Progenitor cell of endocrine pancreas (in vitro differentiated cells): ENCODE measurements at places on chromosomes 16 and 17. TPM values are rescaled to one million over a fixed set of nuclear protein-coding genes. Genes with fewer than 3 reads are reported as not detected.

DNA sequence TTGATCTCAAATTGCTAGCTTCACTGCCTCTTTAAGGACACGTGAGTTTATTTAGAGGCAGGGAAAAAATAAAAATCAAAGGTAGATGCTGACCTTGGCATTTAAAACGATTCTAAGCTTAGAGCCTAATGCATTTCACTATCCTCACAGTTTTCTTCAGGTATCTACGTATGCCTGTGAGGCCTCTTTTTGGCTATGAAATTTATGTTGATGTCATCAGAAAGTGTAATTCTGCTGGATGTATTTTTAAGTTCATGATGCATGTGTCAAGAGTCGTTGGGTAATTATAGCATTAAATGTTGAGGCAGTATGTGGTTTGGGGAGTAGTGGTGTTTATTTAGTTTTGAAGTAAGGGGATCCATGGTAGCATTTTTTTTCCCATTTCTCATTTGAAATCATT, 4.2 kb upstream of the KRTAP3-2 start:
- no peak overlapping the region for H3K27ac ChIP-seq
- no peaks in the 10 kb centered on the region for H3K27me3 ChIP-seq
- H3K4me3 ChIP-seq: no peak overlapping the region
- H3K4me1 ChIP-seq: peaks cover 6% of the 10 kb centered on the region
- no peak for DNase-seq

DNA sequence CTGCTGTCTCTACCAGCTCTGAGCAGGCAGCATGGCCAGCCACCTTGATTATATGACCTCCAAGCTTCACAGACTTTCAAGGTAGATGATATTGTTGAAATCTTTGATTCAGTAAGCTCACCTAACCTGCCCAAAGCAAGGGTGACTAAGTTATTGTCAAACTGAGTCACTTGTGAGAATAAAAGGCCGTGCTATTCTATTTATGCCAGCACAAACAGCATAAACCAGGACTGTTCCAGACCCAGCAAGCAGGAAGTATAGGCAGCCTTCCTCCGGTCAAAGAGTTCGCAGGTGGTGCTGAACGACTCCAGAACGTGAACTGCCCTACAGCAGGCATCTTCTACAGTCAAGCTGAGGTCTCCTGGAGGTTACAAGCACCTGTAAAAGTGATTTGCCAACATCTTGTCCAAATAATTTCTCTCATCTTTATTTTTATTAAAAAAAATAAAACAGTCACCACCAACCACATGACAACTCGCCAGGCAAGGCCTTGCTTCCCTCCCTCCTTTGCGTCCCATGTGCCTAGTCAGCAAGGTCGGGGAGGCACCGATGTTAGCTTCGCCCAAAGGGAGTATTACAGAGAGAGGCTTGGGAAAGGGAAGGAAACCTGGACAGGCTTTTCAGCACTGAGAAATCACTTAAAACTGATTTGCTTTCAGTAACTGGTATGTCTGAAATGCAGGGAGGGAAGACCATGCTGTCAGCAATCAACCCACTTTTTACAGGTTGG, 10.8 kb downstream of the ARL2BP start:
- no peak overlapping the region for H3K27ac ChIP-seq
- H3K36me3 ChIP-seq: peaks cover 7% of the 10 kb centered on the region
- H3K4me3 ChIP-seq: no peak overlapping the region
- H3K27me3 ChIP-seq: no peaks in the 10 kb centered on the region
- no peak for DNase-seq
- peaks cover 6% of the 10 kb centered on the region for H3K4me1 ChIP-seq

The PRSS53 gene
- 2.3 and 2.9 TPM in 2 replicates for total RNA-seq

GRCh38 chr17:2418572-2418971, 17.7 kb upstream of the MNT start:
- no peak for DNase-seq
- H3K4me3 ChIP-seq: no peak overlapping the region

- H3K27me3 ChIP-seq: no peaks in the 10 kb centered on the region
- H3K27ac ChIP-seq: no peak overlapping the region
- DNase-seq: no peak
- H3K36me3 ChIP-seq: peaks cover 5% of the 10 kb centered on the region
Observed at GRCh38 chr17:72466606-72467005, 345.8 kb downstream of the SOX9 start.

DNA sequence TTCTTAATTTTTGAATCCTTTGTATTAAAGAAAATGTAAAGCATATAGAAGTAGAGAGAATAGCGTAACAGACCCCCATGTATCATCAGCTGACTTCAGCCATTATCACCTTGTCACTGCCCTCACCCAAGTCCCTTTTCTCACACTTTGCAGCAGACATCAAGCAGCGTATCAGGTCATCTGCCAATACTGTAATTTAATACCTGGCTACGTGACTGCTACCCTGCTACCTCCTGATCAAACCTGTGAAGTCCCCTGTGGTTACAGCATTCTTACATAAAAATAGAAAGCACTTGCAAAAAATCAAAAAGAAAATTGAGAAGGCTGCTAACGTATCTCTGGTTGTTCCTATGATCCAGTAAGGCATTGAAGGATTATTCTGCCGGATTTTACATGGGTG, 96.4 kb downstream of the PLCG2 start:
- H3K36me3 ChIP-seq: no peaks in the 10 kb centered on the region
- DNase-seq: no peak
- no peak overlapping the region for H3K4me3 ChIP-seq
- H3K27ac ChIP-seq: no peak overlapping the region
- H3K4me1 ChIP-seq: no peaks in the 10 kb centered on the region
- peaks cover 4% of the 10 kb centered on the region for H3K27me3 ChIP-seq

The CA4 gene
- total RNA-seq: 8.2 and 9.3 TPM in 2 replicates

The HASPIN gene
- total RNA-seq: 8.5 and 8.6 TPM in 2 replicates

DNA sequence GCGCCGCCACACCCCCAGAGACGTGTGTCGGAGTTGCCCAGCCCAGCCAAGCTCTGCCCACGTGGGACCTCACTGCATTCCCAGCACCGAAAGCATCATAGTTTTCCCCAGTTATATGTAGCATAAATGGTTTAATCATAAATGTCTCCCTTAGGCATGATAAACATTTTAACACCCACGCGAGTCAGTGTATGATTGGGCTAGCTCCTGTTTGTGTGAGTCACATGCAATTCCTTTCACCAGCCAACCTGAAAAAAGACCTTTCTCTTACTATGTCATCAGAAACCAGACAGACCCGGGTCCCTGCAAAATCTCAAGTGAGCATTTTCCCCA, 9.2 kb downstream of the TAF1C start:
- peaks cover 4% of the 10 kb centered on the region for H3K4me1 ChIP-seq
- peaks cover 2% of the 10 kb centered on the region for H3K36me3 ChIP-seq
- H3K27ac ChIP-seq: peak overlapping the region; percentile 80
- no peaks in the 10 kb centered on the region for H3K27me3 ChIP-seq
- no peak for DNase-seq
- H3K4me3 ChIP-seq: no peak overlapping the region

The NPIPA7 gene
- 10.3 and 11.4 TPM in 2 replicates for total RNA-seq

The HYDIN gene
- total RNA-seq: 21.7 and 25.7 TPM in 2 replicates

- H3K27me3 ChIP-seq: peaks cover 8% of the 10 kb centered on the region
- H3K4me3 ChIP-seq: no peak overlapping the region
- no peak for DNase-seq
Observed at GRCh38 chr16:77231047-77231446, 31.8 kb downstream of the SYCE1L start.

- DNase-seq: no peak
- H3K4me3 ChIP-seq: no peak overlapping the region
- H3K27me3 ChIP-seq: no peaks in the 10 kb centered on the region
- H3K27ac ChIP-seq: no peak overlapping the region
- peaks cover 15% of the 10 kb centered on the region for H3K36me3 ChIP-seq
Observed at GRCh38 chr17:34999456-34999855, 19.1 kb downstream of the LIG3 start.

DNA sequence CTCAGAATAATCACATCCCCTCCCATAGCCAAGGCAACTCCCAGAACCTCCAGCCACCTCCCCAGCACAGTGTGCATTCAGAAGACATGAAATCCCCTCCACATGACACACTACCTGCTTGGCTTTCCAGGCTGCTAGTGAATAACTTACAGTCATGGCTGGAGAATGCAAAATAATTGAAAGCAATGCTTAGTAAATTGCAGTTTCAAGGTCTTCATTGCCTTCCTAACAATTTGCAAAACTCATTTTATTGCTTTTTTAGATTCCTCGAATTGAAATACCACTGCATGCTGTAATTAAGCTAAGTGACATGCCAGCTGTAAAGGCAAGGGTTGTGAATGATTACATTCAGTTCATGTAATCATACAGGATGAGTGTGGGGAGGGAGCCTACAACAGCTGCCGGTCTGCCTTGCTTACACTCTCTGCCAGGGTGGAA, 29.0 kb upstream of the HOXB13 start:
- H3K27me3 ChIP-seq: peaks cover 82% of the 10 kb centered on the region
- no peak for DNase-seq
- no peak overlapping the region for H3K27ac ChIP-seq
- no peaks in the 10 kb centered on the region for H3K36me3 ChIP-seq
- no peak overlapping the region for H3K4me3 ChIP-seq

DNA sequence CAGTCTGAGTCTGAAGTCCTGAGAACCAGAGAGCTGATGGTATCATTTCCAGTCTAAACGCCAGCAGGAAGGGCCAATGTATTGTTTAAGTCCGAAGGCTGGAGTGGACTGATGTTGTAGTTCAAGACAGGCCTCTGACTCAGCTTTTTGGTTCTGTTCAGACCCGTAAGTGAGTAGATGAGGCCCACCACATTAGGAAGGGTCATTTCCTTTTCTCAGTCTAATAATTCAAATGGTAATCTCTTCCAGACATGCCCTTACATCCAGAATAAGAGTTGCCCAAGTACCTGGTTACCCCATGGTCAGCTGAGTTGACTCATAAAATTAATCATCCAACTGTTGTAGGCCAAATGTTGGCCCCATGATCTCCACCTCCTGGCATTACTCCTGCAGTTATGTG, 442.6 kb upstream of the HSBP1 start:
- no peak for DNase-seq
- H3K27ac ChIP-seq: no peak overlapping the region
- no peaks in the 10 kb centered on the region for H3K36me3 ChIP-seq
- H3K4me1 ChIP-seq: no peaks in the 10 kb centered on the region

The HEATR9 gene
- total RNA-seq: not detected in 2 replicates

DNA sequence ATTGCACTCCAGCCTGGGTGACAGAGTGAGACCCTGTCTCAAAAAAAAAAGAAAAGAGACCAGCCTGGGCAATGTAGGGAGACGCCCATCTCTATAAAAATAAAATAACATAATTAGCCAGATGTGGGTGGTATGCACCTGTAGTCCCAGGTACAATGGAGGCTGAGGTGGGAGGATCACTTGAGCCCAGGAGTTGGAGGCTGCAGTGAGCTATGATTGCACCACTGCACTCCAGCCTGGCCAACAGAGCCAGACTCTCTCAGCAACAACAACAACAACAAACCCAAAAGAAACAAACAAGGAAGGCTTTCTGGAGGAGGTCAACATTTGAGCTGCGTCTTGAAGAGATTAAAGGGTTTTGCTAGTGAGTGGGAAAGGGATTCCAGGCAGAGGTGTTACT, 8.3 kb downstream of the EEF2K start:
- no peak for DNase-seq
- H3K4me1 ChIP-seq: no peaks in the 10 kb centered on the region
- peaks cover 3% of the 10 kb centered on the region for H3K36me3 ChIP-seq
- H3K27me3 ChIP-seq: no peaks in the 10 kb centered on the region
- H3K27ac ChIP-seq: no peak overlapping the region

The DHRS7C gene
- total RNA-seq: not detected in 2 replicates

- peaks cover 21% of the 10 kb centered on the region for H3K4me1 ChIP-seq
- H3K27ac ChIP-seq: no peak overlapping the region
- no peaks in the 10 kb centered on the region for H3K27me3 ChIP-seq
Observed at GRCh38 chr16:20766294-20766693, 2.5 kb downstream of the ACSM3 start.

The ZNF385C gene
- total RNA-seq: 2.7 TPM in 2 replicates

The NAE1 gene
- 114 and 117 TPM in 2 replicates for total RNA-seq

DNA sequence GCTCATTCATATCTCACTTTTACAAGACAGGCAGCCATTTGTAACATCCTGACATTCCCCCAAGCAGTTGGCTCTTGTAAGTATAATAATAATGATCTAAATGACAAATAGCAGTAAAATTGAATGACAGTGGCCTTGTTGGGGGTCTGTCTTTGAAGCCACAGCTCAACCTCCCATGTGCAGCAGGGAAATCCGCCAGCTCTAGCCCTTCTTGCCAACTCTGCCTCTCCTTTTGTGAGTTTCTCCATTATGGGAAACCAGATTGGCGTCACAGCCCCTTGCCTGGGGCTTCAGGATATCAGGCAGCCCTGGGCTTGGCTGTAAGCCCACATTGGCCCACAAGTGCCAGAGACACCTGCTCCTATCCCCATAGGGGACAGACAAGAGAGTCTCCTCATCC, 70.4 kb upstream of the CACNG5 start:
- no peak for DNase-seq
- H3K27ac ChIP-seq: no peak overlapping the region
- no peaks in the 10 kb centered on the region for H3K27me3 ChIP-seq
- H3K36me3 ChIP-seq: no peaks in the 10 kb centered on the region
- no peak overlapping the region for H3K4me3 ChIP-seq

DNA sequence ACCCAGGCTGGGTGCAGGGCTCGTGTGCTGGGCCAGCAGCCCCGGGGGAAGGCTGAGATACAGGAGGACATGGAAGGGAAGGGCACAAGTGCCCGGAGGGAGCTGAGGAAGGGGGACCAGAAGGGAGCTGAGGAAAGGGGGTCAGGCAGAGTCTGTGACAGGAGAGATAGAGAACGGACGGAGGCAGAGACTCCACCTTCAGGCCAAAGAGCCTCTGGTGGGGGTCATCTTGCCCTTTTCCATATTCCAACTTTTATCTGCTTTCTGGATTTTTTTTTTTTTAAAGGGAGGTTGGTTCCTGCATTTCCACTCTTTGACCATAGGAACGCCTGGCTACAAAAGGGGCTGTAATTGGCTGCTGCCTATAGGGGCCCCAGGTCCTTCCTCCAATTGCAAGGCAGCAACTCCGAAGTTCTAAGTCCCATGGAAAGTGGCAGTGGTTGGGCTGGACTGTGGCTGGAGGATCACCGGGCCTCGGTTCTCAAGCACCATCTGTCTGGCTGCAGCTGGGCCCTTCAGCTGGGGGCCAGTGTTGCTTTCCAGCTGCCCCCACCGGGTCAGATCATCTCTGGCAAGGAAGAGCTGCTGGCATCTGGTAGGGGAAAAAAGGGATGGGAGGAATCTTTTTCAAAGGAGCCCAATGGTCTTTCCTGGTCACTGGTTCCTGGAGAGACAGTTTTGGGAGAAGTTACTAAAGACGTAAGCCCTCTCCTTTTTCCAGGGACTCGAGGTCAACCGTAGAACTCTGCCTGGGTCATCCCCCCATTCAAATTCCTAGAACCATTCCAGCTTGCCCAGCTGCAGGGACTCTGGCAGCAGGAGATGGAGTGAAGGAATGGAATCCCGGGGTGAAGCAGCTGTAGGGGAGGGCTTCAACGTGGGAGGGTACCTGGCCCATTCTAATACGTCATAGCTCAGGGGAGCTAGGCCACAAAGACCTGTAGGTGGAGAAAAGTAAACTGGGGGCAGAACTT, 13.1 kb upstream of the MRPS23 start:
- no peak for DNase-seq
- H3K36me3 ChIP-seq: peaks cover 14% of the 10 kb centered on the region
- peaks cover 65% of the 10 kb centered on the region for H3K27me3 ChIP-seq
- peaks cover 7% of the 10 kb centered on the region for H3K4me1 ChIP-seq
- no peak overlapping the region for H3K27ac ChIP-seq

The C16orf92 gene
- not detected in 2 replicates for total RNA-seq

The CCDC154 gene
- total RNA-seq: 4.8 and 5.7 TPM in 2 replicates

The KRTAP2-2 gene
- not detected in 2 replicates for total RNA-seq

The INPP5K gene
- 27.1 and 29.8 TPM in 2 replicates for total RNA-seq

The NAGLU gene
- total RNA-seq: 19.0 and 22.9 TPM in 2 replicates

- no peaks in the 10 kb centered on the region for H3K36me3 ChIP-seq
- DNase-seq: no peak
- no peaks in the 10 kb centered on the region for H3K27me3 ChIP-seq
- H3K4me1 ChIP-seq: no peaks in the 10 kb centered on the region
- H3K27ac ChIP-seq: no peak overlapping the region
- no peak overlapping the region for H3K4me3 ChIP-seq
Observed at GRCh38 chr17:45345554-45346215, 28.9 kb upstream of the MAP3K14 start.
